ENCODE measurements at places on chromosomes 1 and 21.
A peak's percentile ranks its signal among the peaks of the same experiment; 100 is the strongest.

DNA sequence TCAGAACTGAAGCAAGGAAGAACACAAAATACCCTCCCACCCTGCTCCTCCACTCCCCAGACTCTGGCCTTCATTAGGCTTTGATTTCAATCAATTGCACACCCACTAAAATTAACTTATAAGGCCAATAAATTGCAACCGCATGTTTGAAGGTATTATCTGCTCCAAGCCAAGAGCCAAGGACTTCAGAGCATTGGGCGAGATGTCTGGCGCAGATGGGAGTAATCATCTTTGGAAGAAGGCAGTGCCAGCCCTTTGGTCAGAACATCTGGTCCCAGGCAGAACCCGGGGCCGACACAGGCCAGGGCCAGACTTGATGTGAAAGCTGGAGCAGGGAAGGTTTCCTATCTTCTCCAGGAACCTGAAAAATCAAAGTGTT is 60.0 kb downstream of the SLC66A1 start:
- DNase-seq = no peak

DNA sequence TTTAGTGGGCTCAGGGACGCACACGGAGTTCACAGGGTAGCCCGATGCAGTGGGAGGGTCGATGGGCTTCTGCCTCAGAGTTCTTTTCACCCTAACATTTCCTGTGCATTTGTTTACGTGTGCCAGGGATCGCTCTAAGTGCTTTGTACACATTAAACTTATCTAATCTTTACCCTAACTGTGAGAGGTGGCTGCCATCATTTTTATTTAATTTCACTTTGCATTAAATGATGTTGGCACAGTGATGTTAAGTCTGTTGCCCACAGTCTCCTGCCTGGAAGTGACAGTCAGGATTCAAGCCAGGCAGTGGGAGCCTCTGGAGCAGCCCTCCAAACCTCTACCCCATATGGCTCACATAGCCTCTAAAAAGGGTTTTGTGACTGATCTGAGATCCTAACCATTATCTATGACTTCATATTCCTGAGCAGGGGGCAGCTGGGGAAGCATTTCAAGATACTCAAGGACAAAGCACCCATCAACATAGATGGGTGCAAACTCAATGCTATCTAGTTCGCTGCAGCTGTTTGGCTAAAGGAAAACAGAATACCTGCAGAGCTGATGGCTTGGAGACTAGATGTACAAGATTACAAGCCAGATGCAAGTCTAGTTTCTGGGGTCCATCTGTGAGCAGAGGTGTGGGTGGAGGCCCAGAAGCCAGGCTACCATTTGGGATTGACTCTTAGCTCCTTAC is 303.8 kb downstream of the DISC1 start:
- no peak for DNase-seq

DNA sequence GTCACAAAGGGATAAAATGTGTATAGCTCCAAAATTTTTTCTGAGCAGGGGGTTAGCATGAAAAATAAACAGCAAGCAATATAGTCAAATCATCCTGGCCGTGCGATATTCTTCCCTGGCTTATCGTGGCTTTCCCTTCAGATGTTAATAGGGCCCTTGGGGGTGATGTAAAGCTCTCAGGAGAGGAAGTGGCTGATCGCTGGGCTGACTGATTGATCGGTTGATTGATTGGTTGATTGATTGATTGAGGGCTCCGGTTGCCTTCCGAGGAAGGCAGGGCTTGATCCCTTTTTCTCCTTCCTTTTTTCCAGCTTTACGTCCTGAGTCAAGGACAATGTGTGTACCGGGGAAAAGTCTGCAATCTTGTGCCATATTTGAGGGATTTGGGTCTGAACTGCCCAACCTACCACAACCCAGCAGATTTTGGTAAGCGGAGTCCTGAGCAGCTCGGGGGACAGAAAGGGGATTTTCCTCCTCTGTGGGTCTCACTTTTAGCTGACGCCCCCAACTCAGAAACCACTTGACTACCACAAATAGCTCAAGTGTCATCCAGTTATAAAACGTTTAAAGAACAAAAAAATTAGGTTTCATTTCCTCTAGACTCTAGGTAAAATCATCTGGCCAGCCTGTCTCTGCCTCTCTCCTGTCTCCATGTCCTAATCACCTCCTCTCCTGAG is 29.5 kb downstream of the TFF3 start:
- DNase-seq = no peak

DNA sequence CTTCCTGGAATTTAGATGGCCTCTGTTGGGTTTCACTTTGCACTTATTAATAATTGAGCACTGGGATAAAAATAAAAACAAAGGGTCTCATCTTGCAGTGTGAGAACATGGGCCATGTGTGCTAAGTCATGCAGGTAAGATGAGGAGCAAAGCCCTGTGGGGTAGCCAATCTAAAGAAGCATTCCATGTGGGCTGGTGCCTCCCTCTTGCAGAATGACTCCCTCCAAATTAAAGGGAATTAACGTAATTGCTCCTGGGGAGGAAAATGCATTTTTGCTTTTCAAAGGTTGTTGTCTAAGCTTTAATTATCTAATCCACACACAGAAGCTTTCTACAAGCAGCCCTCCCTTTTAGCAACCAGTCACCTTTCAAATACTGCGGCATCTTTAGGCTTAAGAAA is 69.8 kb downstream of the CDC14A start:
- no peak for DNase-seq

DNA sequence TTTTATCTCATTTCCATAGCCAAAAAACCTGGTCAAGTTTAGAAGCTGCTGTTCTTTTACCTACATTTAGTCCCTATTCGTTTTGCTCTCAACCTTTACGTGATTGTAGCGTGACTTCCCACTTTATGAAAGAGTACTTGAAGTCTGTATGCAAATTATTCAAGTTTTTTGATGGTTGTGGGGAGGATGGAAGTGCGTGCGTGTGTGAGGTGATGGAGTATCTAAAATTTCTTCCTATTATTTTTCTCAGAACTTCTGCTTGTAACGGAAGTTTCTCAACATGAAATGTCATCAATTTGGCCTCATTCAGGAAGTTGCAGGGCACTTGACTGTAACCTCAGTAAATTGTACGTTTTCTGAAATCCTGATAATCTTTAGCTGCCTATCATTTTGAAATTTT is 64.0 kb downstream of the SAMSN1 start:
- DNase-seq = no peak

GRCh38 chr1:189941922-189942321 is 535.7 kb downstream of the BRINP3 start:
- DNase-seq = no peak

- no peak for DNase-seq
Observed at GRCh38 chr1:85275701-85276214, 674 bp downstream of the BCL10 start.

DNA sequence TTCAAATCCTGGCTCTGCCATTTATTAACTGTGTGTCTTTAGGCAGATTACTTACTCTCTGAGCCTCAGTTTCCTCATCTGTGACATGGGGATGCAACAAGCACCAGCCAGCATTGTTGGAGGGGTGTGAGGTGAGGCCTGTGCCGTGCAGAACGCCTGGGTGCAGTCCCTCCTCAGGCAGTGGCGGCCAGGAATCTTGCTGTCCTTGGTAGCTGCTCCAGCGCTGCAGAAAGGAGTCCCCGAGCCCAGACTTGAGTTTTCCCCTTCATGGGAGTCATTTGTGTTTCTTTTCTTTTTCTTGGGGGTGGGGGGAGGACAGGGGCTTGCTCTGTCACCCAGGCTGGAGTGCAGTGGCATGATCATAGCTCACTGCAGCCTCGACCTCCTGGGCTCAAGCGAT is 46.6 kb downstream of the DISP3 start:
- no peak for DNase-seq

GRCh38 chr1:12618965-12619791 is 1.2 kb upstream of the DHRS3 start:
- DNase-seq = no peak

- no peak for DNase-seq
Observed at GRCh38 chr1:52672946-52673345, 25.2 kb downstream of the COA7 start.

DNA sequence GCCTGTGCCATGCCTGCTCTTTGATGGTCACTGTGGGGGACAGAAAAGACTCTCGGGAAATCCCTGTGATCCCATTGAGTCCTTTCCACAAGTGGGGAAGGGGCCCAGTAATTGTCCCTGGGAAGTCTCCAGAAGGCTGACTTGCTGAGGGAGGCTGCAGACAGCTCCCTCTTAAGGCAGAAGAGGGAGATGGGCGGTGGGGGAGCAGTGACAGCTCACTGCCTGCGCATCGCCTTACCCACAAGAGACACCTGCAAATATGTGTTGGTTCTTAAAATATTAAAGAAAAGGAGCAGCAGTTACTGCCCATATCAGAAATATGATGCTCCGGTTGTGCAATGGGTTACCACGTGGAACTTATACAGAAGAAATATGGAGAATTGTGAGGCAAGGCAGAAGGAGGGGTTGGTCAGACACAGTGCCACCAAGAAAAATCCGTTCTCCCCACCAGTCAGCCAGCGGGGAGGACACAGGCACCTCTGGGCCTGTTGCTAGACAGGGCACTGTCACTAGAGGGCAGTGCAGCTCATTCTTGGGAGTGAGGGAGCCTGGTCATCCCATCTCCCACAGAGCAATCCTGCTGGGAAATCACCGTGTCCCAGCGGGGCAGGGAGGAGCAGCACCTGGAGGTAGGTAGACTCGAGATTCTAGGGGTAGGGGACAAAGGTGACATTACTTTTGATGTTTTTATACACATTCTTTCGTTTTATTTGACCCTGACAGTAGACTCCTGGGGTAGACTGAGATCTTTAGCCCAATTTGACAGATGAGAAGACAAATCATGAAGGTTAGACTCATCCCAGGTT is 6.9 kb upstream of the CAMK1G start:
- peak; percentile 90 for DNase-seq

- no peak for DNase-seq
Observed at GRCh38 chr1:78176448-78176847, 130.7 kb downstream of the GIPC2 start.

DNA sequence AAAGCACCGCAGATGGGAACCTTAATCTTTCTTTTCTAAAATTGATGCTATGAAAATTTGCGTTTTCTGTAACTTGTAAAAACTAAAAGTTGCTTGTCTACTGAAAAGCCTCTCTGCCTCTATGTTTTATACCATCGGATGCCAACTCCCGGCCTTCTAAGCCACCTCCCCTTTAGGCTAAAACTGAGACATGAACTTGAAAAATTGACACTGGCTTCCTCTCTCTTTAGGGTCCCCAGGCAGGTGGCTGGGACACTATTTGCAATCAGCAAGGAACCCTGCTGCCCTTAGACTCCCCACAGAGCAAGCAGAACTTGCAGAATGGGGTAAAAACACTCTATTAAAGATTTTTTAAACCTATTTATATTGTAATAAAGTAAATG is 151.1 kb upstream of the CAMK1G start:
- no peak for DNase-seq

GRCh38 chr1:30472009-30472408 is 251.4 kb downstream of the MATN1 start:
- DNase-seq = no peak

- DNase-seq = no peak
Observed at GRCh38 chr1:98389809-98390208, 271.7 kb upstream of the SNX7 start.

DNA sequence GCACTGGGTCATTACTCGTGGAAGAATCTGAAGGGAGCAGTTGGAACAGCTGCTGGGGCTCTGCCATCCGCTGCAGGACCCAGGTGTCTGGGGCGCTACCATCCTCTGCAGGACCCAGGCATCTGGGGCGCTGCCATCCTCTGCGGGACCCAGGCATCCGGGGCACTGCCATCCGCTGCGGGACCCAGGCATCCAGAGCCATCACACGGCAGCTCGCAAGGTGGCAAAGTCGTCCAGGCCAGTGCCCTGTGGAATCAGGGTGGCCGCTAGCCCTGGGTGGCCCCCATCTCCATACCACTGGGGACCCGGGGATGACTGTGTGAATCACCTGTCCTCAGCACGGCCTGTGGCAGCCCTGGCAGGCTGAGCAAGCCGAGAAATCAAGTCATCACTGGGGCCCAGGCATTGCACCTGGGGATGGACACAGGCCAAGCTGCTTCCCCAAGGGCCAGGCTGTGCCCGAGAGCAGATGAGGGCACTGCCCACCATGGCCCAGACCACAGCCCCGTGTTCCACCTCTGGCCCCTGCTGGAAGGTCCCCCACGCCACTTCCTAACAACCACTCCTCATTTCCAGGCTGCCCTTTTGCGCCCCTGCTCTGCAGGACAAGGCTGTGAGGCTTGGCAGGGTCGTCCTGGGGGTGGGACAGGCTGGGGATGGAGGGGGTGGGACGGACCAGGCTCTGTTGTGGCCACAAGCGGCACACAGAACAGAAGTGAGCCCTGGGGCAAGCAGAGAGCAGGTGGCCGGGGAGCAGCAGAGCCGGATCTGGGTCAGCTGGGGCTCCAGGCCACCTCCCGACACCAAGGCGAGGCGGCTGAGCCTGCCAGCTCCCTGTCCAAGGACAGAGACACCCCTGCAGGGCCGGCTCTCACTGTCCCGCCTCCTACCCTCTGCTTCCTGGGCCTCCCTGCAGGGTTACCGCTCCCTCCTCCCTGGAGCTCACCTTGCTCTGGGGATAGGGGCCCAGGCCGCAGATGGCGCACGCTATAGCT is 12.7 kb downstream of the GABRD start:
- no peak for DNase-seq

DNA sequence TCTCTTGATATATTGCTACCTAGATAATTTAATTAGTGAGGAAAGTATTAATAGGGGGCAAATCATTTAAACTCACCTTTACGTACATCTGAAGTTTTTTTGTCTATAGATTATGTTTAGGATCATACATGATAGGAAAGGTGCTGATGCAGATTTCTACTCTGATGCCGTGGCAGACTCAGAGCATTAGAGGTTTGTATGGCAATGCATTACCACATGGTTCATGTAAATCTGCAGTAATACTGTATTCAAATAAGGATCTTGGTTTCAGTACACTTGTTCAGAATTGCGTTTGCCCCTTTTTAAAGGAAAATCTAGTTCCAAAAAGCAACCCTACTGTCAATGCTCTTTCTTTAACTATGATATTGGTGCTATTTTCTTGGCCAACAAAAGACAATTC is 288.3 kb downstream of the PTPRC start:
- DNase-seq = no peak

- no peak for DNase-seq
Observed at GRCh38 chr1:34165422-34165921, 442 bp upstream of the CSMD2 start.

- DNase-seq = no peak
Observed at GRCh38 chr1:33661811-33662454, 189.5 kb downstream of the ZSCAN20 start.

- no peak for DNase-seq
Observed at GRCh38 chr1:23099171-23099536, 69.5 kb downstream of the LUZP1 start.

DNA sequence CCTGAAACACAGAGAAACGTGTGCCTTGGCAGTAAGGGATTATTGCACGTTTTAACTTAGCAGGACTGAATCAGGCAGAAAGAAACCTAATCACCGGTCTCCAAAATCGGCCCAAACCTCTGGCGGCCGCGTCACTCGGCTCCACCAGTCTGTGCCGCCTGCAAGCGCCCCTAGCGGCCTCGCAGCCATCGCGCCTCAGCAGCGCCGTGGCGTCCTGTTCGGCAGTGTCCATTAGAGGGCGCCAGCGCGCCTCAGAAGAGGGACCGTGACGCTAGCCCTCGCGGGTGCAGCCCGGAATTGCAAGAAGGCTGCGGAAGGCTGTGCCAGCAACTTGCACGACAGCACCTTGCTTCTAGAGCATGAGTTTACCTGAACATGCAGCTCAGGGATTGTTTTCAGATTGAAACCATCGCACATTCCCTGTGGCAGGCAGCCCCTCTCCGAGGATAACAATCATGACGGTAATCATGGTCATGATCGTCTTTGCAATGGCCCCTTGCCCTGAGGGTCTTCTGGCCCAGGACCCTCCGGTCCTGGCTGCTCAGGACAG is 164.4 kb downstream of the TRIM33 start:
- DNase-seq = peak; percentile 98

All from glutamatergic neuron (in vitro differentiated cells).